Hematopoietic multipotent progenitor cell (in vitro differentiated cells): ENCODE measurements at places on chromosomes 13 and 19. TPM values are rescaled to one million over a fixed set of nuclear protein-coding genes. Genes with fewer than 3 reads are reported as not detected.

- DNase-seq: peak; percentile 50
Measured at GRCh38 chr19:18995804-18996241, 37.5 kb downstream of the SUGP2 start.

DNA sequence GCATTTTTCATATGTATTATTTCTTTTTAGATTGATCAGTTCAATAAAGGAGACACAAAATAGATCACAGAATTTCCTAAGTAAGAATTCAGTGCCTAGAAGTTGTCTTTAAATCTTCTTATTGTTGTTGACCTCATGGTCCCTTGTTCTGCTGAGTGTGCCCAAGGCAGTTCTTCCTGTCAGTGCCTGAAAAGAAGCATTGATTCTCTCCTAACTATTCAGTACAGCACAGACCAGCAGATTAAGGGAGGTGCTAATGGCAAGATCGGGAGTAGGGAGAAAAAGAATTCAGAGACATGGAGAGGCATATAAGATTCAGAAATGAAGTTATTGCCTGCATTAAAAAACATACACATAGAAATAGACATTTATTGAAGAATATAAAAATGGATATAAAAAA is 180.5 kb upstream of the PCDH9 start:
- no peak for DNase-seq

- DNase-seq: no peak
Measured at GRCh38 chr13:111539252-111539651, 218.8 kb downstream of the TEX29 start.

GRCh38 chr13:30607908-30608307 is 9.8 kb upstream of the USPL1 start:
- DNase-seq: no peak

PAN3 gene
- total RNA-seq: 50.4 TPM
